Left renal pelvis (tissue), 4 donors: ENCODE measurements at places on chromosomes 4 and X.

- DNase-seq: no peak
Observed at GRCh38 chrX:14997271-14997670, 124.0 kb downstream of the MOSPD2 start.

DNA sequence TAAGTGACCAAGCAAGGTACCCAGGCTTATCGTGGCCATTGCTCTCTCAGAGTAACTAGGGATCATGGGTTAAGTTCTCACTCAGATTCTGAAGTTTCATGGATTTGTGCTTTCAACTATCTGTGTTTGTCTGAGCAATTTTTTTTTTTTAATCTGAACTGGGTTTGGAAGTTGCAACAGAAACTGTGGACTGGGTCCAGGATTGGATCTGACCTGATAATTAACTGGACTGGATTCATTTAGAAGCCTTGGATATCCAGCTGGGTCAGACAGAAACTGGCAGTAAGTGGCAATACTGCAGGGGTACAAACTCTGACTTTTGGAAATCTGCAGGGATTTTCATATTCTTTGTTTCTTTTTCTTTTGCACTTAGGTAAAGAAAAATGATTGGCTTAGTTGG lies 38.7 kb upstream of the FGF2 start:
- DNase-seq: no peak

- no peak for DNase-seq
Observed at GRCh38 chrX:34901761-34902160, 40.8 kb upstream of the FAM47B start.

- no peak for DNase-seq
Observed at GRCh38 chrX:47500554-47500953, 17.5 kb upstream of the ZNF41 start.

GRCh38 chr4:112633477-112634235 lies 3.1 kb downstream of the ZGRF1 start:
- DNase-seq: peak; percentile 11

DNA sequence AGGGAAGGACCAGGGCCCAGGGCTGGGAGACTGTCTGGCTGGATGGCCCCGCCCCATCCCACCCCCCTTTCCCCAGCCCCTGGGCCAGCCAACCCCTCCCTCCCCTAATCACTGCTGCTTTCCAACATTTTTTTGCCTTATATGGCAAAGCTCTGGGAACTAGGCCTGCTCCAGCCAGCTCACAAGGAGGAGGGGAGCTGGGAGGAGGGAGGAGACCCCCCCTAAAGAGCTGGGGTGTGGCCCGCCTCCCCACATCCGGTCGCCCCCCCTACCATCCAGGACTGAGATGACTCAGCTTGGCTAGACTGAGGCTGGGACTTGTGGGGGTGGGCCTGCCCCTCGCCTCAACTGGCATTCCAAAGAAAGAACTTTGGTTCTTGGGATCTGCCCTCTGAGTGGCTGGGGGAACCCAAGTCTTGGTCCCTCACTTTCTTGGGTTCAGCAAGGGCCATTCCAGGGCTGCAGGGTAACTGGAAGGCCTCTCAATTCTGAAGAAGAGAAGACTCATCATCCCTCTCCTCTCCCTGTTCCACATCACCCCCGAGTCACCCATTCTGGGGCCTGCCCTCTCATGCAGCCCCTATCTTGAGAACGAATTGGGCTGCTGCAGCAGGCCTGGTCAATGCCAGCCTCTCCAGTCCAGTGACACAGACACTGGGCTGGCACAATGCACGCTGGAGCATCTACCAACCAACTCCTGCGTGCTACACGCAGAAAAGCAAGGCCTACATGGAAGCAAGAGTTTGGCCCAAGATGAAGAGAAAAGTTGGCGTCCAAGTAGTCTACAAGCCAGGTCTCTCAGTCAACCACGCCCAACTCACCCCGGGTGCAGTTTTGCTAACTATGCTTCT lies 4.8 kb downstream of the FLNA start:
- peak; percentile 62 for DNase-seq

GRCh38 chr4:158861281-158861680 lies 92.5 kb downstream of the FNIP2 start:
- DNase-seq: no peak

GRCh38 chrX:65744965-65745364 lies 77.5 kb downstream of the MSN start:
- DNase-seq: no peak

- DNase-seq: peak; percentile 51
Observed at GRCh38 chrX:69107231-69107739, 58.0 kb downstream of the PJA1 start.

DNA sequence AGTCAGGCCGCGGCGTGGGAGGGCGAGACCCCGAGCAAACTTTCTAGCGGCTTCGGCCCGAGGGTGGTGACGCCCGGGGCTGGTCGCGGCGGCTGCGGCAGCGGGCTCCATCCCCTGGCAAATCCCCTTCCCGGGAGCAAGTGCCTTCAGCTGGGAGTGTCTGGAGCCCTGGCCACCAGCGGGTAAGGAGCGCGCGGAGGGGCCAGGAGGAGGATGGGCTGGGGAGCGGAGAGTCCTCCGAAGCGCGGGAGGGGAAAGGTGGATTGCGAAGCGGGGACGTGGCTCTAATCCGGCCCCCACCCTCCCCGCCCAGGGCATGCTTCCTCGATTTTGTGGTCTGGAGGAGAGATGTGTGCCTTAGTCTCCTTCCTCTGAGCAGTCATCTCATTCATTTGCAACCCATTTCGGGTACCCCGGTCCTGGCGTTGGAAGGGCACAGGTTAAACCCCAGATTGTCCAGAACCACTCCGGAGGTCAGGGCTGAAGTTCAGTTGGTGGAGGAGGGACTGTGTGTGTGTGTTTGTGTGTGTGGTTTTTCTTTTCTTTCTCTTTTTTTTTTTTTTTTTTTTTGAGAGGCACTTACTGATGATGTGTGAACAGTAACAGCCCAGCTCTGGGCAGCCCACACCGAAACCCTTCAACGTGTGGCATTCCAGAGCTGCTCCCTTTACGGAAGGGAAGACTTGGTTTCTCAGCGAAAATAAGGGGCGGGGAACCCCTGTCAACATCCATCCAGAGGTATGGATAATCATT lies 516 bp downstream of the SGMS2 start:
- peak; percentile 21 for DNase-seq

DNA sequence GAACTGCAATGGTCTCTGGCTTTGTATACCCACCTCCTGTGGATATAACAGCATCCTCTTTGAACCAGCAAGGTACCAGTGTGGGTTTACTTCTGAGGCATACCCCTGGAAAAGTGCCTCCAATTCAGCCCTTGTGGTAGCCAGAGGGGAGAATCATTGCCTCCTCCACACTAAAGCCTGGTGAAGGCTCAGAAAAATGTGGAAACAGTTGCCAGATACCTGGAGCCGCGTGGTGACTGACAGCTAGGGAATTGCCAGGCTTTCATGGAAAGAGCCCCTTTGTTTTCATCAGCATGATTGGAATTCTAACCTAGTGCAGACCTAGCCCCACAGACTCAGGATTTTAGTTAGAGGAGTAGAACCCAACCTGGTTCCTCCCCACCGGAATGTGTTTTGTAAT lies 168.6 kb upstream of the KLF3 start:
- no peak for DNase-seq

GRCh38 chrX:9671998-9672397 lies 93.6 kb downstream of the GPR143 start:
- no peak for DNase-seq

DNA sequence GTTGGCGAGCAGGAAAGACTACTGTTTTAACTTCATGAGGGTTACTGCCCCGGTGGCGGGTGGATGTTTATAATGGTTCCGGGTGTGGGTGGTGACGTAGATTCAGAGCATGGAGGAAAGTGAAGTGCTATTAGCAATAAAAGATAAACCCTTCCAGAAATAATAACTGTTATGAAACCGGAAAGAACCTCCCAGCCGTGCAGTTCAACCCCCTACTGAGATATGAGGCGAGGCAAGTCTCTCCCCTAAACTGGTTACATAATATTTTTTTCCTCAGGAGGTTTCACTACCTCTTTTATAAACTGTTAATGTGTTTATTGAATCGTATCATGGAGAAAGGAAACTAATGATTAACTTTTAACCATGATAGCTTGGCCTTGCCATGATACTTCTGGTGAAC lies 33.9 kb upstream of the STIM2 start:
- no peak for DNase-seq
